ENCODE measurements at places on chromosomes 13 and 19.

DNA sequence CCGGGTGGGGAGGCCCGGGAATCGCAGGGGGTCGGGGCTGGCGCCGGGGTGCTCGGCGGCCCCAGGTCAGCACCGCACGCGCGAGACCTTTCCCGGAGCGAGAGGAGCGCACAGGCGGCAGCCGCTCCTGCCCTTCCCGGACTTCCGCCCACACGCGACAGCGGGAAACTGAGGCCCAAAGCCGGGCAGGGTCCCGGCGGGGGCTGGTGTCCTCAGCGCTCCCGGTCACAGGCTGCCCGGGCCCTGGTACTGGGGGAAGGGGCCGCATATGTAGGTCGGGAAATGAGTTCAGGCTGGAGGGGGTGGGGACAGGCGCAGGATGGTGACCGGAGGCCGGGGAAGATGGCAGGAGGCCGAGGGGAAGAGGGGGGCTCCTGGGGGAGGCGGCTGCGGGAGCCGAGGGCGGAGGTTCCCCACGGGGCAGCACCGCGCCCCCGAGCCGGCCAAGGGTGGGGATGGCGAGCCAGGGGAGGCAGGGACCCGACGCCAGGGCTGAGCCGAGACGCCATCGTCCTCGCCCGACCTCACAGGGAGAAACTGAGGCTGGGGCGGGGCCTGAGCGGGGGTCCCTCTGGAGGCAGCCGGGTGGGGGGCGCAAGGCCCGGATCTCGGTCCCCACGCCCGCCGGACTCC is 662 bp downstream of the CBARP start:
- DNase-seq = no peak

GRCh38 chr19:35879068-35879467 is 10.7 kb downstream of the APLP1 start:
- DNase-seq = no peak

DNA sequence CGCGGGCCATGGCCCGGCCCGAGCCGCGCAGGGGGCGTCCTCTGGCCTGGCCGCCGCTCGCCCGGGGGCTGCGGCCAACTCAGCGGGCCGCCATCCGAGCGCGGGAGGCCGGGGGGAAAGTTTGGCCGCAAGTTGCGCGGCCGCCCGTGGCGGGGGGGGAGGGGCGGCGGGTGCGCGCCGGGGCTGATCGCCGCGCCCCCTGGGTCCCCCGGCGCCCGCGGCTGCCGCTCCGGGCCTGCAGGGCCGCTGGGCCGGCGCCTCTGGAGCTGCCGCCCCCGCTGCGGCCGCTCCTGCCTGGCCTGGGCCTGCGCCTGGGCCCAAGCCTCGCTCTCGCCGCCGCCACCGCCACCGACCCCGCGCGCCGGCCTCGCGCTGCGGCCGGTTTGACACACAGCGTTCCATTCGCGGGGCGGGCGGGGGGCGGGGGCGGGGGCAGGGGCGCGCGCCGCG is at the start of gene NR2F6:
Gene NR2F6 (minus strand): TSS at position 385 of the 450 bp plus-strand sequence. CDS start 699 bp downstream, outside the sequence.
- DNase-seq = no peak

DNA sequence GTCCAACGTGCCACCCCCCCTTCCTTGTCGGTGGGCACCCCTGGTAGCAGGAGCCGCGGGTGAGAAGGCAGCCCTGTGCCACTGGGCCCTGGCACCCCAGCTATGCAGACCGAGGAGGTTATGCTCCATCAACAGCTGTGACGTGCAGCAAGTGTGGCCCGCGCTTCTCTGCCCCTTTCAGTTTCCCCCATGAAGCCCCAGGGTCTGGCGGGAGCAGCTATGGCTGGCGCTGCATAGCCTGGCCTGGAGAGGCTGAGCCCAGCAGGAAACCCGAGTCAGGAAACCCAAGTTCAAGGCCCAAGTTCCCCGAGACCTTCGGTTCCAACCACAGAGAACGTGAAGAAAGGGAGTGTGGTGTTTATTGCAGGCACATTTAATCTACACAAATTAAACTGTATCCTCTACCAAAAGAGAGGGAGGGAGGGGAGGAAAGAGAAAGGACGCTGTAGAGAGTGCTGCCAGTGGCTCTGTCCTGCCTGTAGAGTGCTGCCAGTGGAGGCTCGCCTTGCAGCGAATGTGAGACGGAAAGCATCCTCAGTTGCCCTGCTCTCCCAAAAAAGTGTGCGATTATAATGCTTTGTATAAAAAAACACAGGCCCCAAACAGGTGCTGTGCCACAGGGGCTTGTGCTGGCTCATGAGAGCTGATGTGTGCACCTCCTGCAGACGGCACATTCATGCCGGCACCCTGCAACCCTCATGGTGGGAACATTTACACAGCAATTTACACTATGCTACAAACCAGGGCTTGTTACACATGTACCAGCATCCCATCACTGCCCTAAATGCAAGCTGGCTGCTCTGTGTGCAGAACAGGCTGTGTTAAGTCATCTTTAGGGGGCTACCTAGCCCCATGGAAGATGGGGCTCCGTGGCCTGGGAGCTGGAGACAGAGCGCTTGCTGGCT is 16.3 kb downstream of the POP4 start:
- DNase-seq = peak; percentile 12

GRCh38 chr13:89455741-89456140 is 1784.6 kb downstream of the SLITRK5 start:
- DNase-seq = no peak

GRCh38 chr13:47718556-47718955 is 282.5 kb downstream of the SUCLA2 start:
- DNase-seq = no peak

Measured in activated naive CD4-positive, alpha-beta T cell (primary cell).